ENCODE measurements at places on chromosomes 16 and 17.

- no peak for DNase-seq
Observed at GRCh38 chr17:16342979-16343378, 10.3 kb downstream of the CENPV start.

GRCh38 chr17:51853857-51854256 lies 304.7 kb downstream of the CA10 start:
- DNase-seq = no peak

- DNase-seq = no peak
Observed at GRCh38 chr16:50058091-50058771, 7.5 kb upstream of the HEATR3 start.

- DNase-seq = no peak
Observed at GRCh38 chr17:36183001-36183971, 6.8 kb upstream of the TBC1D3B start.

- peak; percentile 56 for DNase-seq
Observed at GRCh38 chr17:40323391-40324381, 14.7 kb downstream of the RARA start.

Data from activated CD4-positive, alpha-beta T cell treated with anti-CD3 and anti-CD28 coated beads, Interleukin-2, amount 50 U/mL, for 48 hours (primary cell).